Cardiac muscle cell (in vitro differentiated cells and primary cell): ENCODE measurements at places on chromosomes 5 and 9.

DNA sequence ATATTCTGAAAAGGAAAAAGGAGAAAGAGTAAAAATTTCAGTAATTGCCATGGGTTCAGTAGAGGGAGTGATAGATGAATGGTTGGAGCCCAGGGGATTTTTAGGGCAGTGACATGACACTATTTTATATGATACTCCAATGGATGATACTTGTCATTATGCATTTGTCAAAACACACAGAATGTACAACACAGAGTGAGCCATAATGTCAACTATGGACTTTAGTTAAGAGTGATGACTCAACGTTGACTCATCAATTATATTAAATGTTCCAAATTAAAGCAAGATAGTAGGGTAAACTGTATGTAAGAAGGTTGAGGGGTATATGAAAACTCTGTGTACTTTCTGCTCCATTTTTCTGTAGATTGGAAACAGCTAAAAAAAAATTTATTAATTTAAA, 586.4 kb downstream of the TAF11L14 start:
- no peak for DNase-seq

GRCh38 chr5:155019601-155020226, 6.2 kb downstream of the KIF4B start:
- no peak for DNase-seq

DNA sequence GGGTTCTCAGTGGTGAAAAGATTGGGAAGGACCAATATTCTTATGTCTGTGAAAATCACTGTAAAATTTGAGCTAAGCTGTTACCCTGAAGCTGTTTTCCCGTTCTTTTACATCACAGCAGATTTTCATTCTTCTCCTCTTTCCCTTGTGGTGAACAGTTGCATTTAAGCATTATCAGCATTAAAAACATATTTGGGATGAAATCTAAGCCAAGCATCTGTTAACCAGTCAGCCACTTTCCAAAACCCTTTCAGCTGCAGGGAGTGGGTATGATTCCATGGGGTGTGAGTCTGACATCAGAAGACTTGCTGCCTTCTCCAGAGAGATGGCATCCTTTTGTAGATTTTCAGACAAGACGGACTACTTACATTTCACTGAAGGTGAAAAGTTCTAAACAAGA, 97.2 kb downstream of the TRIO start:
- DNase-seq: peak; percentile 36

DNA sequence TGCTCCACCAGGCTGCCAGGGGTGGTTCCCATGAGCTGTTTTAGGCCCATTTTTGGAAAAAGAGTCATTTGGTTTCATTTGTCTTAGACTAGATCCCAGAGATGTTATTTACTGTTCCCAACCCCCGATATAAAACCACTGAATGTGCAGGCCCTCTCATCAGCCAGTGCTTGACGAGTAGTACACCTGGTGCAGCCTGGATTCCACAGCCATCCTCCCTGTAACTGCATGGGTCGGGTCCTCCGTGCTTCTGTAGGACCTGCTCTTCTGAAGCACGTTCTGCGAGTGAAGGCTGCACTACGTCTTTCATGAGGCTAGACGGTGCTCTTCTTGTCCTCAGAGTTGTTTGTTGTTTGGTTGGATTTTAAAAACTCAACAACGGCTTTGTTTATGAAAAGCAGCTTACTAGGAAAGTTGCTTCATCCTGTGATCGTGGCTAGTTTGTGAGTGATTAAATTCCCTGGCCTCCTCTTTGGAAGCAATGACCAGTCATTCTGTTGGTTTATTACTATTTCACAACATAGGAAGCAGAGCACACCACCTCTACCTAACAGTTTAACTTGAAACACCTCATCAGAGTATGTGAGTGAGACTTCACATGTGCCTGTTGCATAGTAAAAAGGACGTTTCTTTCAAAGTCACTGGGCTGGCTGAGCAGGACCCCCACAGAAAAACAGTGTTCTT, 135.2 kb downstream of the AOPEP start:
- no peak for DNase-seq

- no peak for DNase-seq
Observed at GRCh38 chr5:169960659-169961058, 19.6 kb downstream of the INSYN2B start.

DNA sequence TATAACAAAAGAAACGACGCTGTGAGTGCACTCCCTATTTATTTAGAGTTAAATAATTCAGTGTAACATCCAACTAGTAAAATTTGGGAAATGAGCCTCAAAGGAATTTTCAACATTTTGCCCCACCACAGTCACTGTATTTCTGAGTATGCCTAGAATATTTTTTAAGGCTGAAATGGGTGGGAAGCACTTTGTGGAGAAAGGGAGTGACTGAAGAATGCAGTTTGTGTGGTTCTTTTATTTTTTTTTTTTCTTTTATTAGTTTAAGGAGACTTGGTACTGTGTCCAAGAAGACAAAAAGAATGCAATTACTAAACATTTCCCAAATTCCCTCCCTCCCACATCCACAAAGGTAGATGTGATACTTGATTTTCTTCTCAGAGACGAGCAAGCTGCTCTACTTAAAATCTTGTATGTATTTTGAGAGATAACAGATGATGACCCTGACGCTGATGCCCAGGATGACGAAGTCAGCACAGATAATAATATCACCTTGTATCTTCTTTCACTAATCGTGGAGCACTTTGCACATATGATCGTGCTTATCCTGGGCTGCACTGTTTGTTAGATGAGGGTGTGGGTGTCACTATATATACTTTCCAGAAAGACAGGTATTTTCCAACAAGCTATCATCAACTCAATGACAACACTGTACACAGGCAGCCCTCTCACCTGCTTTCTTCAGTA, 586.3 kb downstream of the RAB3C start:
- DNase-seq: no peak

- no peak for DNase-seq
Observed at GRCh38 chr5:54873691-54874090, 111.7 kb downstream of the ESM1 start.

GRCh38 chr5:73392775-73393174, 55.8 kb downstream of the FOXD1 start:
- DNase-seq: no peak

- no peak for DNase-seq
Observed at GRCh38 chr5:149641000-149641576, 59.8 kb downstream of the ARHGEF37 start.

- peak; percentile 77 for DNase-seq
Observed at GRCh38 chr9:22244139-22245011, 202.2 kb upstream of the DMRTA1 start.

- DNase-seq: peak; percentile 22
Observed at GRCh38 chr9:78940121-78940855, 631.5 kb upstream of the TLE4 start.

DNA sequence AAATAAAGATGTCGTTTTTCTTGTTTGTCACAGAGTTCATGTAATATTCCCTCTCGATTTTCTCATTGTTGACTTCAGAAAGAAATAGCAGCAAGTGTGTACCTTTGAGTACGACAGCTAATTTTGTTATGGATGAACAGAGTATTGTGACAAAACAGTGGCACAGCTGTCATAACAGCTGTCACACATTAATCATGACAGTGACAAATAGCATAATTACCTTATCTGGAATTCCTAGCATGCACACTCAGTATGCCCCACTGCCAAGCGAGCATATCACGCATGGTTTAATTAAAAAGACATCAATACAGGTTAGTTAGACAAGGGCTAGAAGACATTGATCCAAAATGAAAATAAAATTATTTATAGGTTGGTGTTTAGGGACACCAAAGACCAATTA, 375.1 kb downstream of the SPATA31D1 start:
- DNase-seq: no peak

- DNase-seq: no peak
Observed at GRCh38 chr5:36938129-36938528, 61.6 kb downstream of the NIPBL start.

DNA sequence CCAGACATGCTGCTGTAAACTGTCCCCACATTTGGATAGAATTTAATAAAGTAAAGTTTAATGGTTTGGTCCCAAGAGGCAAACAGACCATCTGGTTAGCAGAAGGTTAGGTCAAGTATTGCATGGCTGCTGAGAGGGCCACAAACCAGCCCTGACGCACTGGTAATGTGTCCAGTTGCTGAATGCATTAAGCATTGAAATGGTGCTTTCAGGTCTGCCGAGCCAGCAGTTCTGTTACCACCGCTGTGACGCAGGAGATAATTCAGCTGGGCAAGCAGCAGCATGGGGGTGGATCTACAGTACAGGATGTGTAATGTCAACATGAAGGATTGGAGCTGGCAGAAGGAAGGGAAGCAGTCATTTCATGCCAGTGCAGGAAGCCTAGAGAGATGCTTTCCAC, 16.0 kb downstream of the ZNF462 start:
- no peak for DNase-seq

DNA sequence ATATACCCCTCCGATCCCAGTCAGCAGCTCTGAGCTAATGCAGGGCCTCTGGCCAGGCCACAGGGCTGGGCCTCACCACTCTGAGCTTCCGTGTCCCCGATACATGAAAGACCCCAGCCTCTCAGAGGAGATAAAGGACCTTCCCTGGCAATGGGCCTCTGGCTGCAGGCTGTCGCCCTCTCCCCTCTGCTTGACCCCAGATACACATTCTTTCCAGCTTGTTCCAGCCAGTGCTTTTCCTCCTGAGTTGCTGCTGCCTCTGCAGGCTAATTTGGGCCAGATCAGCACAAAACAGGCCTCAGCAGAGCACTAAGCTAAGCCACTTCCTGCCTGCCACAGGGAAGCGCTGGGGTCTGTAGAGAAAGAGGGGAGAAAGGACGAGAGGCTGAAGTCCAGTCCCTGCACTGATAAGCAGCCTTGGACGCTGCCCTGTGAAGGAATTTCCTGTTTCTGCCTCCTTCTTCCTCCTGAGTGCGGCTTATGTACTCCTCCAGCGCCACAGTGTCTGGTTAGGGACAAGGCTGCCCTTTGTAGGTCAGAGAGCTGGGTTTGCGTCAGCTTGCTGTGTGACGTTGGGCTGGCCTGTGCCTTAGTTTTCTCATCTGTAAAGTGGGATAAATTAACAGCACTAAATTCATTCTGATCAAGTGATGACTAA, 73.0 kb upstream of the IL17B start:
- DNase-seq: peak; percentile 95

- no peak for DNase-seq
Observed at GRCh38 chr5:94916619-94917018, 298.1 kb downstream of the SLF1 start.

GRCh38 chr5:173065155-173065554, 9.0 kb downstream of the CREBRF start:
- no peak for DNase-seq

- no peak for DNase-seq
Observed at GRCh38 chr5:111234125-111234524, 9.9 kb downstream of the CAMK4 start.

DNA sequence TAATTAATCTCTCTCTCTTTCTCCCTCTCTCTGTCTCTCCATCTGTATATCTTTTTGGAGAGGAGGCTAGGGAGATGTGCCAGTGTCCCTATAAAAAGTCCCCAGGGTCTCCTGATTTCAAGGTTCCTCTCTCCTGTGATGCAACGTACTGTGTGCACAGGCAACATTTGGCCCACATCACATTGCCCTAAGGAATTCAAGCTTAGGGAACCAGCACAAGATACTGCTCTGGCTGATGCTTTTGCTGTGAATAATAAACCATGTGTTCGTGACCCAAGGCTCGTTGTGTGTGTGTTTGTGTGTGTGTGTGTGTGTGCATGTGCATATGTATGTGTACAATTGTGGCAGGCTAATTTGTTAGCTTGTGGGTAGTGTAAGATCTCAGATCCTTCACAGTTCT, 9.7 kb downstream of the SPATA9 start:
- DNase-seq: no peak

DNA sequence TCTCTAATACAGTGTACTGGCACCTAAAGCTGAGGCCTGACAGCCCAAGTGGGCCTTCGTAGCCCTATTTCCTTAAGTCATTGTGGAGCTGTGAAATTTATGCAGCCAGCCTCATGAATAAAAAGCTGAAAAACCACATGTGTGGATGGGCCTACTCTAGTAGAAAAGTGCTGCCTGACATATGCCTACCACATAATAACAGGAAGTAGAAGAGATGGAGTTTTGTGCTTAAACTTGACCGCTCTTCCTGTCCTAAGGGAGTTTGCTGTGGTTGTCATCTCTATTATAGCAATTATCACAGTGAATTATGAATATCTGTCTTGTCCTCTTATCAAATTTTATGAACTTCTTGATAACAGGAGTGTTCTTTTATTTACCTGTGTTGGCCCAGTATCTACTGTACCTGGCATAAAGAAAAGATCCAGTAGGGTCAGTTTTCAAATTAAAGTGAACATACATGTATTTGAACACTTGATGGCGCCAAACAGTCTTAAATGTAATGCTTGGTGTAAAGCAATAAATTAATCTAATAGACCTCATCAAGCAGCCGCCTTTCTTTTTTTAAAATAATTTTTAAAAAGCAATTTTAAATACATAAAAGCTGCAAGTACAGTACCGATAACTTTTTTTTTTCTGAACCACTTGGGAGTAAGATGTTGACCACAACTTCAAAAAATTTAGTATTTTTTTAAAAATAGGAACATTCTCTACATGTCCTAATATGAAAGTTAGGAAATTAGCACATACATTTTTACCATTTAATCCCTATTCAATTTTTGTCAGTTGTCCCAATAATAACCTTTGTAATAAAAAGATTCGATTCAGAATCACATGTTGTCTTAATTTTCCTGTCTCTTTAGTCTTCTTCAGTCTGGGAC, 51.0 kb downstream of the FKTN start:
- DNase-seq: peak; percentile 68

DNA sequence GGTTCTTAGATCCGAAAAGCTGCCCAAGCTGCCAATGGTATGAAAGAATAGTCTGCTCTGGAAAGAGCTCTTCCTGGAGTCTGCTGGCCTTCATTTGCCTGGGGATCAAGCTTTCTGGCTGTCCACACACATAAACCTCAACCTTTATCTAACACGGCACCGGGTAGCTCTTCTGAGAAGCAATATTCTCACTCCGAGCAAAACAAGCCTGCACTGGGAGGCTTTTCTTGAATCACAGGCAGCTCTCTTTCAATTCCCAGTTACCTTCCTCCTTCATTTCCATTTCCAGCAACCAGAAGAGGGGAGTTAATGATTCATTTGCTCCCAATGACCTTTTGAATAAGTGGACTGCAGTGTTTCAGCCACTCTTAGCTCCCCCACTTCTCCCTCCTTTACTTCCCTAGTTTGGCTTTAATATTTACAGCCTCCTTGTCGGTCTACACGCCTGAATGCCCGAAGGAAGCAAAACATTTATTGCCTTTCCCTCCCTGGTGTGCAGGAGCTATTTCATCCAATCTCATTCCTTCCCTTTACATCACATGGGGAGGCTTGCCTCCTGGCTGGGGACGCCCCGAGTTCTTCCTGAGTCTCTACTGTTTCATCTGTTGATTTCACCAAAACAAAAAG, 187.1 kb downstream of the ARHGEF28 start:
- no peak for DNase-seq

GRCh38 chr5:83494087-83494620, 22.6 kb downstream of the VCAN start:
- no peak for DNase-seq

GRCh38 chr5:53256746-53257145, 147.2 kb upstream of the MOCS2 start:
- DNase-seq: peak; percentile 84

GRCh38 chr5:10289353-10289752, 18.3 kb downstream of the CMBL start:
- DNase-seq: no peak
